HS-5 (cell line): ENCODE measurements at places on chromosomes 2 and 18.

DNA sequence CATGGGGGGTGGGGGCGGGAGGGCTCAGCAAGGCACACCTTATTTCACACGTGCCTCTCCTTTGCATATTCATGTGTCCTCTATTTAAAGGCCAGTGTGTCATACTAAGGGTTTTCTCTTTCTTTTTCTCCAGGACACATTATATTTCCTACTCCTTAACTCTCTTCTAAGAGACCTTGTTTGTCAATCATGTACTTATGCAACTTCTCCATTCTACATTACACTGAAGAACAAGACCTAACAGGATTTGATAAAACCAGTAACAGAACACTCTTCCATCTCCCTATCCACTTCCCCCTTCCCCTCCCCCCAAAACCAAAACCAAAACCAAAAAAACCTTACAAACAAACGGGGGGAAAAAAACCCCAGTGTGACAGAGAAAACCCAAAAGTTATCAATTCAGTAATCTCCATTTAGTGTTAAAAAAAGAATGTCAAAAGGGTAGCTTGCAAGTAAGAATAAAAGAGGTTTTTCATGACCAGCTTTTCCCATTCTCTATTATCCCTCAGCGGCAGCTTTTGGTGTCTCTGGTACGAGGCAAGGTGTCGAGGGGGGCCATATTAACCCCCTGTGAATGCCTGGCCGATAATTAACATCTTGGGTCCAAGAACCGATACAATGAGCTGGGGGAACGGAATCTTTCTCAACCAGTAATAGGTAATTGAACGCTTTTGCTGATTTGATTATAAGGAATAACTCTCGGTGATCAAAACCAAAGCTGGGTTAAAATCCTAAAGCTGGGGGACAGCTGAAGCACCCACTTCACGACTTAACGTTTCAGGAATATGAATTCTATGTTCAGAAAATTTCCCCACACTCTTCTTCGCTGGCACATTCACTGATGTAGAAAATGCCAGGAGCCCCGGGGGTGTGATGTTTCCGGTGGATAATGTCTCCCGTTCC lies 191.0 kb upstream of the TCF4 start:
- DNase-seq, result no peak

GRCh38 chr2:143686585-143687164 lies 557.5 kb downstream of the ARHGAP15 start:
- peak; percentile 19 for DNase-seq

- no peak for DNase-seq
Observed at GRCh38 chr2:173708806-173709205, 256.4 kb downstream of the SP3 start.

DNA sequence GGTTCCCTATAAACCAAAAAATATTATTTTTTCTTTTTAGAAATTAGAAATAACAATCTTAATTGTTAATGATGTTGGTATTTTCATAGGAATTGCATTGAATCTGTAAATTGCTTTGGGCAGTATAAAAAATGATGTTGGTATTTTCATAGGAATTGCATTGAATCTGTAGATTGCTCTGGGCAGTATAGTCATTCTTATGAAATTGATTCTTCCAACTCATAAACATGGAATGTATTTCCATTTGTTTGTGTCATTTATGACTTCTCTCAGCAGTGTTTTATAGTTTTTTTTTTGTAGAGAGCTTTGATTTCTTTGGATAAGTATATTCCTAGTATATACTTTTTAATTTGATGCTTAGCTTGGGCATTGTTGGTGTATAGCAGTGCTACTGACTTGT lies 82.0 kb upstream of the NT5C1B start:
- no peak for DNase-seq

- no peak for DNase-seq
Observed at GRCh38 chr2:171957061-171957460, 34.8 kb downstream of the HAT1 start.

- DNase-seq, result no peak
Observed at GRCh38 chr2:100580367-100581276, 17.8 kb downstream of the PDCL3 start.

GRCh38 chr2:68200157-68200787 lies 42.6 kb downstream of the PNO1 start:
- no peak for DNase-seq

- no peak for DNase-seq
Observed at GRCh38 chr2:215161301-215161829, 22.9 kb upstream of the ABCA12 start.

DNA sequence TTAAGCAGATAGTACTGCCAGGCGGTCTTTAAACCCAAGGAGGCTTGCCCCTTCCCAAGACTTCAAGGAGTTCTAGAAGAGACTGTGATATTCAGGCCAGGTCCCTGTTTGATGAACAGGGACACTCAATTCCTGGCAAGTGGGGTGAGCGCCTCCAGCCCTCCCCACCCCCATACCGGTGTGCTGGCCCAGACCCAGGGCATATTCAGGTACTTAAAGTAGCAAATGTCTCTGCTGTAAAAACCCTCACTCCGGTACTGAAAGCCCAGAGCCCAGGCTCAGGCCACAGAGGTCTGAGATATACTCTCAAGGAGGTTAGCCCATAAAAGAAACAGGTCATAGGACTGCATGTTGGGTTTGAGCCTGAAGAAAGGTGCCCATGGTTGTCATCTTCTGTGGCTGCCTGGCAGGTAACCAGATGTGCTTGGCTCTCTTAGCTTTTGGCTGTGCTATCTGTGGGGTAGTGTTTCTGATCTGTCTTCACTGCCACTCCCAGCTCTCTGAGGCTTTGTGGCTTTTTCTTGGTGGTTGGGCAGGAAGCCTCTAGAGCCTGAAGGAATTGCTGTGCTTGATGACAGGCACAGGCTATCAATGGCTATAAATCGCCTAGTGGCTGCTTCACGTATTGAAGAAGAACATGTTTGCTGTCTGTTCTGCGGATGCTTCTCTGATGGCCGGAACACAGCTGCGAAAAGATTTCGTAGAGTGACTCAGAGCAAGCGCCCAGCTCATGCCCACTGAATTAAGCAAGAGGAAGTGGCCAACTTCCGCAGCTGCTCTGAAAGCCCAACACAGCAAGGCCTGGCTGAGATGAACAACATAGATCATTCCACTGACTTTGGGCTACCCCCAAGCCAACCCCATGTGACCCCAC lies 63.3 kb upstream of the ALPP start:
- DNase-seq, result peak; percentile 92

- DNase-seq, result no peak
Observed at GRCh38 chr2:21008014-21008789, 35.7 kb downstream of the APOB start.

- DNase-seq, result no peak
Observed at GRCh38 chr2:86323273-86324021, 14.0 kb downstream of the REEP1 start.

- peak; percentile 60 for DNase-seq
Observed at GRCh38 chr2:219689676-219690628, 62.5 kb downstream of the SLC4A3 start.

- DNase-seq, result no peak
Observed at GRCh38 chr18:10497206-10497749, 28.5 kb upstream of the NAPG start.

DNA sequence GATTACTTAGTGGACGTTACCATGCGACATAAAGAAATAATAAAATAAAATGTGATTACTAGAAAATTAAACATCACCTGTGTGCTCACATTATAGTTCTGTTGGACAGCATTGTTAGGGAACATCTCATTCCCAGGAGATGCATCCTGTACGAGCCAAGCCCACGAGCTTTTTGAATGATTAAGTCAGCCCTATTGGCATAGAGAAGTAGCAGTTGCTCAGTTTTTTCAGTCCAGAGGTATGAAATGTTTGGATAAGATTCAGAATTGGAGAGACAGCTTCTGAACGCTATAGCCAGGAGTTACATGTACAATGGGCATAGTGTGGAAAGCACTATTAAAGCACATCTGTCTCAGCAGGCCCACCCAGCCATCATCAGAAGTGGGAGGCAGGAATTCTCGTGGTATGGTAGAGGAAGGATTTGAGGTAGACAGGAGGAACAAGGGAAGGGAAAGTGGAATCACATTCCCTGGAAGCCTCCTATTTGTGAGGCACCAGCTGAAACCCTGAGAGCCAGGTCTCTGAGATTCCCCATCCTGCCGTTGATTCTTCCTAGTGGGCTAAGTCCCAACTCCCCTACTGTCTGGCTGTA lies 8.6 kb downstream of the SPATS2L start:
- no peak for DNase-seq

- DNase-seq, result no peak
Observed at GRCh38 chr2:105166688-105167087, 74.9 kb upstream of the GPR45 start.

DNA sequence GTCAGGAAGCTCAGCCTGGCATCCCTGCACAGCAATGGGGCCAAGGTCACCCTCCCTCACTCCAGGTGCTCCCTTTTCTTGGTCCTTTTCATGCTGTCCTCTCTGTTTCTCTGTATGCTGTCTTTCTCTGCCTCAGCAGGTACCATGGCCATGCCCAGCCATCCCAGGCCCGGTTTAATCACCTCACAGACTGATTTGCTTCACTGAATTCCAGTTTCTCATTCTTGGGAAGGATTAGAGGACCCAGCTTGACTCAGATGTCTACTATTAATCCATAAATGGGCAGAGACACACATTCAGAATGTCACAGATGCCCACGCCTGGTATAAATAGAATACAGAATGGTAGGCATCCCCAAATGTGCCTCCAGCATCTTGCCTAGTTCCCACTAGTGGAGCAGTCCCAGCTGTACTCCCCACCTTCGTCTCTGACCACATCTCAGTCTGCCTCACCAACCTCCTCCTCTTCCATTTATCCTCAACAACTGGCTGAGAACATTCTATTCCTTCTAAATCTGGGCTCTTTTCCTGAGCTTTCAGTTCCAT lies 14.2 kb upstream of the L3MBTL4 start:
- DNase-seq, result no peak

DNA sequence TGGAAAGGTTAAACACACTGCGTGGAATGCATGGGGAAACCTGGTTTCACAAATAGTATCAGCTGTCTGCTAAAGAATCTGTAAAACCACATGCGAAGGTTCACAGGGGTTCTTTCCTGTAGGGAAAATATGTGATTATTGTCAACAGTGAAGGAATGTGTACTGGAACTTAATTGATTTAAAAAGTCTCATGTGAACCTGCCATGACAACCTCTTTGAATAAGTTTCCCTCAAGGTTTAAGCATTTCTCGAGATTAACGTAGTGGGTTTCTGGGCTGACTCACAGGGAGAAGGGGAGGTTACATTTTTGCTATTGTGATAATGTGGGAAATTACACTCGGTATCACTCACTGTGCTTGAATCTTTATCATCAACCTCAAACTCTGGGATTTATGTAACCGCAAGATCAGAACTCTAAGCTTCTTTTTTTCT lies 28.2 kb upstream of the IL1R1 start:
- DNase-seq, result no peak

- no peak for DNase-seq
Observed at GRCh38 chr2:199130501-199130900, 327.2 kb downstream of the SATB2 start.

DNA sequence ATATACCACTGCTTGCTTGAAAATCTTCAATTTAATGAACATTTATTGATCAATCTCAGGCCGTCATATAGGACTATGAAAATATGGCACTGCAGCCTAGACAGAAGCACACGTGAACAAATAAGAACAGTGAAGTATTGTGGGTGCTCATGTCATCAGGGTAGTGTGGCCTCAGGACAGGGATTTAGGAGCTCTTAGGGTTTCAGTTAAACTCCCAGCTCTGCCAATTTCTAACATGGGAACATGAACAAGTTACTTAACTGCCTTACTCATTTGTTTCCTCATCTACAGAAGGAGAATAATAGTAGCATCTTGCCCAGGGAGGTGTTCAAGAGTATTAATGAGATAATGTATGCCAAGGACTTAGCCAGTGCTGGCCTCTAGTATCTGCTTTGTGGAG lies 146.0 kb upstream of the MAP3K20 start:
- DNase-seq, result no peak

- DNase-seq, result peak; percentile 86
Observed at GRCh38 chr2:205405752-205406151, 276.5 kb upstream of the NRP2 start.

DNA sequence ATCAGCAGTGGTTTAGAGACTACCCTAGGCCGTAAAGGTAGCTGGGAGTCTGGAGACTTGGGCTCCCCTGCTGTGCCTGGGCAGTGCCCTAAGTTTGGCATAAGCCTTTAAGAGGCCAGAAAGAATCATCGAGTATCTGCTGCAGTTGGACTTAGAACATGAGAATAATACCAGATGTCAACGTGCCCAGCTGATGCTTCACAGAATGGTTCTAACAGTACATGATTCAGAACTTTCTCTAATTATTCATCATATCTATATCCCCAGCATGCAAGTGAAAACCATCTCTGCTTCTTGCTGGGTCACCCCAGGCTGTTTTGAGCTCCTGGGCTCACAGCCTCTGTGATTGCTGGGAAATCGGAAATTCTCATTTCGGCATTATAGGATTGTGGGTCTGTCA lies 118.1 kb downstream of the NCK2 start:
- no peak for DNase-seq

- no peak for DNase-seq
Observed at GRCh38 chr2:170660409-170660808, 54.7 kb upstream of the SP5 start.

- DNase-seq, result no peak
Observed at GRCh38 chr2:64607381-64608304, 46.1 kb downstream of the SERTAD2 start.

DNA sequence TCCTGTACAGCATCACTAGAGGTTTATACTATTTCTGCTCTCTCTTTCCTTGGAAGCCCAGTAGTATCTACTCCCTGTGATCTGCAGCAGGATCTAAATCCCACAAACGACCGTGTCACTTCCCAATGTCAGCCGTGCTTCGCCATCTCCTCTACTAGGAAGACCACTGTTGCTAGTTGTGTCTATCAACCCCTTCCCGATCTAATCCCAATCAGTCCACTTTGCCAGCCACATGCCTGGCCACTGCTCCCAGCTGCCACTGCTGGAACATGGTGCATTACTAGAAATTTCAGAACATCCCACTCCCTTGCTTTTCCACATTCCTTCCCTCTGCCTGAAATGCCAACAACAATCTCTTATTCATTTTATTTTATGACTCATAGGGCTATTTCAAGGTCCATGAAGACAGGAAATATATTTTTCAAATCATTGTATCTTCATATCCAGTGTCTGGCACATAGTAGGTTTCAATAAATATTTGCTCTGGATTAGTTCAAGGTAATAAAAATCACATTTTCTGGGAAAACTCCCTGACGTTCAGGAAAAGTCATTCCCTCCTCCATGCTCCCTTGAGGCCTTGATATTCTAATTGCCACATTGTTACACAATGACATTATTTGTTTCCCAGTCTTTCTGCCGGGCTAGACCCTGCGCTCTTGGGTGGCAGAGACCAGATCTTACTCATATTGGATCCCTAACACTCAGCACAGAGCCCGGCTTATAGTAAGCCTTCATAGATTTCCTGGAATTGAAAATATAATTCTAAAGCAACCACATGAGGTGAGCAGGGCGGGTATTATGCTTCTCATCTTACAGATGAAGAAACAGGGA lies 2.1 kb upstream of the TRIB2 start:
- no peak for DNase-seq

- DNase-seq, result no peak
Observed at GRCh38 chr2:175811971-175812370, 190.1 kb downstream of the LNPK start.

- DNase-seq, result peak; percentile 42
Observed at GRCh38 chr2:225512876-225513540, 113.5 kb downstream of the NYAP2 start.
